ENCODE measurements at places on chromosomes 16 and 17.
A peak's percentile ranks its signal among the peaks of the same experiment; 100 is the strongest.

GRCh38 chr17:37506678-37507077 is 17.0 kb downstream of the DUSP14 start:
- DNase-seq = no peak

DNA sequence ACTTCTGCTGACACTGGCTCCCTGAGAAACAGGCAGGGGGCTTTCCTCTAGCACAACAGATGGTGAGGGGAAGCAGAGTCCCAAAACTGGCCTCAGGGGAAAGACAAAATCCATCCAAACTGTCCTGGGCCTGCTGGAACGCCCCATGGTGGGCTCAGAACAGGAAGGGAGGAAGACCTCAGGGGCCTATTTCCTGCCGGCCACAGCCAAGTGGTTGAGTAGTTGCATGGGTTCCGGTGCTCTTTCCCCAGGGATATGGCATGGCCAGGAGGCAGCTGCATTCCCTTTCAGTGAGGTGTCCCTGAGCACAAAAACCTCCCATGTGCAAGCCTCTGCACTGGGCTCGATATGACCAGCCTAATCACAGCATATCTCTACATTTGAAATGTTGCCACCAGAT is 303.0 kb upstream of the IRX5 start:
- no peak for DNase-seq

- DNase-seq = no peak
Observed at GRCh38 chr17:81251094-81251708, 12.1 kb downstream of the NDUFAF8 start.

DNA sequence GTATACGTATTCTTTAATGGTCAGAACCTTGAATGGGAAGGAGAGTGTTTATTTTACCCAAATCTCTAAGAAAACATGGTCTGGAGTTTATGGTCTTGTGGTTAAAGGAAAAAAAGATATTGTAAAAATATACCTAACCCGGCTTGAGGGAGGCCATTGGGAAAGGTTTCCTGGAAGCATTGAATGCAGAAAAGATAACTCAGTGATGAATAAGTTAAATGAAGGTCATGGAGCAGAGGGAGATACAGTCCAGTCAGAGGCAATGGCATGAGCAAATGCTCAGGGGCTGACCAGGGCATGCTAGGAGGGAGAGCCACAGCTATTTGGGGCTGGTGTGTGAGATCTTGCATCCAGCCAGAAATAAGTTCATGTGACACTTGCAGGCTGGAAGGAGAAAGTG is 430.4 kb upstream of the CDH5 start:
- DNase-seq = no peak

DNA sequence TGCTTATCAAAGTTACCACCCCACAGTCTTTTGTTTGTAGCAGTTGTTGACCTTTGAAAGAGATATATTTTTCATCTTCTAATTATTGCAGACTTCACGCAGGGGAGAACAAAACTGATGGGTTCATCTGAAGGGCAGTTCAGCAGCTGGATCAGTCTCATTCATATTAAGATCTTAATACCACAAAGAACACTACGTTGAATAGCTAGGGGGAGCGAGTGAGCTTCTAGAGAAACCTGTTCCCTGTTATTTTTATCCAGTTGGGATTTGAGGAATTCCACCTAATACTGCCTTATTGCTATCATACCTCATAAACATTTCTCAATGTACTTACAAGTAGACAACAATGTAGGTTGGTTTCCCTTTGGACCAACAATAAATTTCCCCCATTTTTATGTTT is 306.1 kb upstream of the KIF2B start:
- DNase-seq = no peak

DNA sequence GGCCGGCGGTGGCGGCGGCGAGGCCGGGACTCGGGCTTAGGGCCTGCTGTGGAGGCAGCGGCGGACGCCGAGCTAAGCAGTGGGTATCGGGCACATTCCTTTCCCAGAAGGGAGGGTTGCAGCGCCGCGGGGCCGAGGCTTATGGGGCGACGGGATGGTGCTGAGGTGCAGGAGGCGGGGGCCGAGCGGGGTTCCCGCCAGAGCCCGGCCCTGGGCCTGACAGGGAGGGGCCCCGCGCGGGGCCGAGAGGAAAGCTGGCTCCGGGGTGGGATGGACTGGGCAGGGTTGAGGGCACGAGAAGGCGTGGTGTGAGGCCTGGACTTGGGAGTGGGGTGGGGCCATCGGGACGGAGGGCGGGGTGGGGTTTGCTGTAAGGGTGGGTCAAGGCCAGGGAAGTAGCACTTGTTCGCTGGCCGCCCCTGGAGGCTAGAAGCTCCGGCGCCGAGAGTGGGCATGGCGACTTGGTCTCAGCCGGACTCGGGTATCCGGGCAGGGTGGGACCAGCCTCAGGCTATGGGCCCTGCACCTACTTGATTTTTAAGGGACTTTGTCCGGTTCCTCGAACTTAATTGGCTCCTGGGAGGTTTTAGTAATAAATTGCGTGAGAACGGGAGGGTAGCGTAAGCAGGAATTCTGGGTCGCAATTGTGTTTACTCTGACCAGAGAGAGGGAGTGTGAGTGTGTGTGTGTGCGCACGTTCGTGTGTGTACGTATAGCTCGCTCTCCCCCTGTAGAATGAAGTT is 396 bp downstream of the NFE2L1 start:
- no peak for DNase-seq

DNA sequence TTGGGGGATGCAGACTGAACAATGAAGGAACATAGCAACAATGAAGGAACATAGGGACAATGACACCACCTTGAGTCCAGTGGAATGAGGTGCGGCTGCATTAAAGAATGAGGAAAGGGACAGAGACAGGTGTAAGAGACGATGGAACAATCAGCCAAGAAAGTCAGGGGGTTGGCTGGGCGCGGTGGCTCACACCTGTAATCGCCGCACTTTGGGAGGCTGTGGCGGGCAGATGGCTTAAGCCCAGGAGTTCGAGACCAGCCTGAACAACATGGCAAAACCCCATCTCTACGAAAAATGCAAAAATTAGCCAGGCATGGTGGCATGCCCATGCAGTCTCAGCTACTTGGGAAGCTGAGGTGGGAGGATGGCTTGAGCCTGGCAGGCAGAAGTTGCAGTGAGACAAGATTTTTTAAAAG is 13.6 kb upstream of the CBFB start:
- no peak for DNase-seq

DNA sequence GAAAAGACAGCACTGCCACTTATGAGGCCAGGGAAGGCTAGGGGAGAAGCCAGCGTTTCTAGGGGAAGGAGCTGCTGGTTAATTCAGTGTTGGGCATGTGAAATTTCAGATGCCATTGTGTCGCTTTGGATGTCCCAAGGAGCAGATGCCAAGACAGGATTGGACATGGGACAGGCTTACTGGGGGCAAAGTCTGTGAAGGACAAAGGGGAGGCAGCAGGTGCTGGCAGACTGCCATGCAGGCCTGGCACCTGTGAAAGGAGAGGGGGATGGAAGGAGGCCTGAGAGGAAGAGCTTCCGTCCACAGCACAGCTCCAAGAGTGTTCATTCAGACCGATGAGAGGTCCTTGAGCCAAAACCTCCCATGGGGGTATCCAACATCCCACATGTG is 255.5 kb upstream of the RPL38 start:
- no peak for DNase-seq

DNA sequence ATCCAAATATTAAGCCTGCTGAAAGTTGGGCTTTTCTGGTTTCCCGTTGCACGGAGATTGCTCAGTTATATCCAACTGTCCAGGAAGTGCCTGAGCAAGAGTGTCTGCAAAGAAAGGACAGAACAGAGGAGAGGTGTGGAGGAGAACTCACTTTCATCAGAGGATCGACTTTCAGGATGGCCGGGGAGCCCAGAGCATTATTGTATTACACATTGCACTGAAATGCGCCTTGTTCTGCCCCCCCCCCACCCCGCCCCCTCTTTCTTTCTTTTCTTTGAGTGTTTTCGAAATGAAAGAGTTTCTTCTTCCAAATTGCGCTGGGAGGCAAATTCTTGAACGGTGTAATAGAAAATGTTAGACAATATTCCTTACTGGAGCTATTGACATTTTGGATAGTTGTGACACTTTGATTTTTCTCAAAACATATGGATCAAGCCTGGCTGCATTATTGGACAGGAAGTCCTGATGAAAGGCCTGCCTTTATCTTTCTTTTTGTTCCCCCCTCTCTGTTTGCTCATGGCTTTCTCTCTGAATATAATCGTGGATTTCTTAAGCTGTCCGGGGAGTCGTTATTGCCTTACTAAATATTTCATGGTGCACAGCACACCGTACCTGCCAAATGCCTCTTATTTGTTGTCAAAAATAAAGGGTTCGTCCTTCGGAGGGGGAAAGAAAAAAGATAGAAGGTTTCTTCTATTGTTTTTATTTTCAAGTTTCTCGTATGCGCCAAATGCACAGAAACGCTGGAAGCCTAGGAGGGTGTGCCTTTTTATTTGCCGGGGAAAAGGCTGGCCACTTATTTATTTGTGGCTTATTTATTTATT is 110.8 kb downstream of the IRX3 start:
- no peak for DNase-seq

DNA sequence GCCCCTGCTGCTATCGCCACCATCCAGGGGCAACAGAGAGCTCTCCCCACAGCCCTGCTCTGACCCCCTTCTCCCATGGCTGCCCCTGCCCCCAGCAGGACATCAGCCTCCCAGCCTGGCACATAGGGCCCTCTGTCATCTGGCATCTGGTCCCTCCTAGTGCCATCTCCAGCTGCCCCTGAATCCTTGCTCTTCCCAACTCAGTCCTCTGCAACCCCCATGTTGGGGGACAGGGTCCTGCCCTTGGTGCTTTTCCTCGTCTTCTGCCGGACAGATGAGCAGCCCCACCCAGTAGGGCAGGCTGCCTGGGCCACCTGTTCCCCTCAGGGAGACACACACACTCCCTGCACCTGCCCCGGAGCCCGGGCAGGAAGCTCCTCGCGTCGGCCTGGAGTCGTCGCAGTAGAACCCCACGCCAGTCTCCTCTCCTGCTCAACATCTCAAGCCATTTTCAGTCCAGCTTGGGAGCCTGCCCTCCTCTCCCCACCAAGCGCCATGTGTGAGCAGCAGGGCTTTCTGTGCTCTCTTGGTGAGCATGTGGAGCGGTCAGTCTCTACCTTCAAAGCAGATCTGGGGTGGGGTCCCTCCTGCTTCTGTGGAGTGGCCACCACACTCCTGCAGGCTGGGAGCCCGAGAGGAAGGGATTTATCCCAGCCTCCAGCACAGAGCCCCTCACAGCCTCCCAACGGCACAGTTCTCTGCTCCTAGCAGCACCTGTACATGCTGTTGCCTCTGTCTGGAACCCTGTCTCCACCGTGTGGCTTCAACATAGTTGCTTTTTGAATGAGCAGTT is 28.2 kb downstream of the TNFRSF13B start:
- DNase-seq = no peak

GRCh38 chr17:19249681-19250080 is 12.5 kb downstream of the EPN2 start:
- no peak for DNase-seq

DNA sequence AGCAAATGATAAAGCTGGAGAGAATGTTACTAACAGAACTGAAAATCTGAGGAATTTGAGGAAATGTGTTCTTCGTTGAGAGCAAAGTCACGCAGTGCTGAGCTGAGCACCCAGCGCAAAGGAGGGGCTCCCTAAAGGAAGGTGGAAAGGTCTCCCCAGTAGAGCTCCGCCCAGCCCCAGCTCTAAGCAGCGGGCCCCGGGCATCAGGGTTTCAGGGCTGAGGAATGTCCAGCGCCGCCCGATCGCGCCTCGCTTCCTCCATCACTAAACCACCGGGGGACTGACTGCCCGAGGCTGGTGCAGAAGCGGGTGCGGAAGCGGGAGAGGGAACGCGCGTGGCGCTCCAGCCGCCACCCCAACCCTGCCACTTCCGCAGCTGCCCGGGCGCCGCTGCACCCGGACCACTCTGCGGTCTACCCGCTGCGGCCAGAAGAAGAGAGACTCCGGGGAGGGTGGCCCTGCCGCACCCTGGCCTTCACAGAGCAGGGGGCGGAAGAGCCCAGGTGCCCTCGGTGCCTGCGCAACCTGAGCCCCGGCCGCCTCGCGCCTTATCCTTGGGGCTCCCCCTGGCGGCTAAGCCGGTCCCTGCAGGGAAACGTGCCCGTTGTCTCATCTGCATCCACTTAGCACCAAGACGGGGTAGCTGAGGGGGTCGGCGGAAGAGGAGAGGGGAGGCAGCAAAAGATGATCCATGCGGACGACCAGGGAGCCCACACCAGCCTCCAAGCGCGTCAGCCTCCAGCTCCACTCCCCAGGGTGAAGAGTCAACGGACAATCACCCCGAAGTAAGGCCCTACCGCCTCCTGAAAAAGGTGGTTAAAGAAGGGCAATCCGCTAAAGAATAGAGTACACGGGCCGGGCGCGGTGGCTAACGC is 12.4 kb upstream of the GUCY2D start:
- DNase-seq = peak; percentile 87

DNA sequence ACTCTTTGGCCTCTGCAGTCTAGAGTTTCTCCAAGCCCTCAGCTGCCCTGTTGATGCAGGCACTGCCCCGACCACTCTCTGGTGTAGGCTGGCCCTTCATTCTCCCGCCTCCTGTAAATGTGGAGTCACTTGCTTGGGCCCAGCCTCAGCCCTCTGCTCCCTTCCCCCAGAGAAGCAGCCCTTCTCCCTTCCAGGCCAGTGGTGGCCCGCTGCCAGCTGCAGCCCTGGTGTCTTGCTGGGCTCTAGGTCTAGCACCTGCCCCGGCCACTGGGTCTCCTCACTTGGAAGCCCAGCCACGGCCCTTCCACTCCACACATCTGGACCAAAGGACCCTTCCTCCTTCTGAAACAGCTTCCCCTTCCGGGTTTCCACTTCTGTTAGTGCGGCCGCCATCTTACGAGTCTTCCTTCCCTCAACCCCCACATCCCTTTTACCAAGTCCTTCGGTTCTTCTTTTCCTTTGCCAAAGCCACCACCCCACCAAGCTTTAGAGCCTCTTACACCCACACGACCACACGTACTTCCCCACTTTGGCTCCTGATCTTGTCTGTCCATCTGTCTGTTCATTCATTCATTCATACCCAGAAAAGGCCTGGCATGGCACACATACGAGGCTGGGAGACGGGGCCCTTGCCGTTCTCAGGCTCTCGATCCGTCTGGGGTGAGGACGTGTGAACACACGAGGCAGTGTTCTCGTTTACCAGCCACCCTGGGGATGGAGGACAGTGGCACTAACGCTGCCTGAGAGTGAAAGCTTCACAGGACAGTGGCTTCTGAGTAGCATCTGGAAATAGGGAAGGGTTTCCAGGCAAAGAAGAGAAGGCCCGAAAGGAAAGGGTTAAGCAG is 68.0 kb downstream of the ABR start:
- no peak for DNase-seq

Data from activated effector memory CD4-positive, alpha-beta T cell treated with Interleukin-2 at 50 U/mL for 16 hours (primary cell).